Body of pancreas (tissue), 4 donors: ENCODE measurements at places on chromosomes 4 and X.

DNA sequence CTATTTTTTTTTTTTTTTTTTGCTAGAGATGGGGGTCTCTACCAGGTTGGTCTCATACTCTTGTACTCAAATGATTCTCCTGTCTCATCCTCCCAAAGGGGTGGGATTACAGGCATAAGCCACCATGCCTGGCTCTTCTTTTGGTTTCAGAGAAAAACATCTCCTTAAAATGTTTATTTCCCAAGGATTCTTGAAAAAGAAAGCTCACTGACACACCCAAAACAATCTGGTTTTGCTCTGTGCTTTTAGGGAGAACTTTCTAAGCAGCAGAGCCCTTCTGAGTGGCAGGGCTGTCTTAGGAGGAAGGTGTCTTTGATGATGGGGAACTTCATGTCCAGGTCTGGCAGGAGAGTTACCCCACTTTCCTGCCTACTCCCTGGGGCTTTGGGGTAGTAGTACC lies 1.2 kb downstream of the SOD3 start:
- DNase-seq = no peak

DNA sequence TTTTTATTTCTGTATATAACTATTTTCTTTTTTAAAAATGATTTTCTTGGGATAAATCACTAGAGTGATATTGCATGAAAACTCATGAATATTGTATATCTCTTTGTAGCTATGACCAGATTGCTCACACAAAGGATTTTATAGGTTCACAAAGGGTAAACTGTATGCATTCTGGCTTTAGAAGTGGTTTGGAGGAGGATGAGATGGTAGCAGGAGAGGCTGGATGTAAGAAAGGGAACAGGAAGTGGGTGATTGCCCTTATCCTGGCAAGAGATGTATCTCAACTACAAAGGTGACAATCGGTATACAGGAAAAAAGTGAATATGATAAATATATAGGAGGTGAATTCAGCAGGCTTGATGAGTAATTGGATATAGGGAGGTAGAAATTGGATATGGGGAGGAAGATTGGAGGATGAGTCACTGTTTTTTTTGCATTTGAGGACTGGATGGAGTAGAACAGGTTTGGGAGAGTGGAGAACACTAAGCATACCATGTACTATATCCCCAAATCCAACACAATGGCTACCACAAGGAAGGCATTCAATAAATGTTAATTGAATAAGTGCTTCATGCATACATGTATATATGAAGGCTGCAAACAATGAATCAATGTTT lies 9.9 kb downstream of the FGG start:
- no peak for DNase-seq

DNA sequence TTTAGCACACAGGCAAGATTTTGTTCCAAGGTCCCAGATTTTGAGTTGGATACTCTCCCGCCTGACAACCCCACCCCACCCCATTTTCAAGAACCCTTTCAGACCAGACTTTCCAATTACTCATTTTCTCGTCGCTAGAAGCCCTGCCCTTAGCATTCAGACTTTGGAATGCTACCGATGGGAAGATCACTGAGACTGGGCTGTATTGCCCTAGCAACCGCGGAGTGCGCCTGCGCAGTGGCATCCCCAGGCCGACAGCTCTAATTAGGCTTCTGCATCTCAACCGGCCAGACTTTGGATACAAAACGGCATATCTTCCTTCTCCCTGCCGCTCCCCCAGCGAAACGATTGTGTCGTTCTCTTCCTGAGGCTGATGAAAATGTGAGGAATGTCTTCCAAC lies 3.4 kb downstream of the MAGEE2 start:
- DNase-seq = no peak

DNA sequence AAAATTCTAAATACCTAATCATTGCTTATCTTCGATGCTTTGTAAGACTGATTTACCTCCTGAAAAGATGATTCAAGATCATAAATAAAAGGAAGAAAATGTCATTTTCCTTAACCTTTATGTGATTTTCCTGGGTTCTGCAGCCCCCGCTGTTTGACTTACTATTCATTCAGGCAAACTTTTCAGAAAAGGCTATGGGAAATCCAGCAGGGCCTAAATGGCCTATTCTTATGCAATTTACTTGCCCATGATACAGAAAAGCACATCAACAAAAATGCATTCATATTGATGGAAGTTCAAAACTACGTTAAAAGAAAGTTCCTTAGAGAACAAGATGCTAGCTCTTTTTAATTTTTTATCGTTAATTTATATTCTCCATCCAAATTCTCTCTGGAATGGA lies 51.2 kb downstream of the TMEM144 start:
- no peak for DNase-seq

GRCh38 chr4:125004676-125005075 lies 292.1 kb upstream of the ANKRD50 start:
- DNase-seq = no peak

GRCh38 chr4:71994559-71994958 lies 37.2 kb upstream of the NPFFR2 start:
- DNase-seq = no peak

DNA sequence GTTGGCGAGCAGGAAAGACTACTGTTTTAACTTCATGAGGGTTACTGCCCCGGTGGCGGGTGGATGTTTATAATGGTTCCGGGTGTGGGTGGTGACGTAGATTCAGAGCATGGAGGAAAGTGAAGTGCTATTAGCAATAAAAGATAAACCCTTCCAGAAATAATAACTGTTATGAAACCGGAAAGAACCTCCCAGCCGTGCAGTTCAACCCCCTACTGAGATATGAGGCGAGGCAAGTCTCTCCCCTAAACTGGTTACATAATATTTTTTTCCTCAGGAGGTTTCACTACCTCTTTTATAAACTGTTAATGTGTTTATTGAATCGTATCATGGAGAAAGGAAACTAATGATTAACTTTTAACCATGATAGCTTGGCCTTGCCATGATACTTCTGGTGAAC lies 33.9 kb upstream of the STIM2 start:
- peak; percentile 67 for DNase-seq

DNA sequence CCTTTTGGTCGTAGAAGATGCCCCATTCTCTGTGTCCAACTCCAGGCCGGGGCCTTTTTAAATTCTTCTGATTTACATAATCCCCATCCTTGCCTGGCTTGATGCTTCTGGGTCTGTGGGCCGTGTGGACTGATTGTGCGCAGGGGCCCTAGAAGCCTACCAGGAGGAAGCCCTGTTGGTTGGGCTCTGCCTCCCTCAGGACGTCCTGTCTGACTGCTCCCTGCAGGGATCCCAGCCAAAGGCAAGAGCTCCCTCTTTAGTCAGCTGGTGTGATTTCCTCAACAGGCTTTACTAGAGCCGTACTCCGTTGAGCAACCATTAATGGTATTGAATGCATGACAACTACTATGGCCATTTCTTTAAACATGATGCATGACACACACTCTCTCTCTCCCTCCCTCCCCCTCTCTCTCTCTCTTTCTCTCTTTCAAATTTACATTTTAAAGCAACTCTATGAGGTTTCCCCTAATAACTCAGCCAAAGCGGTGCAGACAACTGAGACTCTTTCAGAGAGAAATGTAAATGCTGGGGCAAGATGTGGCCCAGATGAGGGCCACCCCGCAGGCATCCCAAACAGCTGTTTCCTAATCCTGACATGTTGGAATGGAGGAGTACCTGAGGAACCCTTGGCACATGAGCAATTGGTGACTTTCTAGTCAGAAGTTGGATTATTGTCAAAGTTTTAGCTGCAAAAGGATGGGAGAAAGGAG lies 117.3 kb downstream of the DRD5 start:
- peak; percentile 10 for DNase-seq

DNA sequence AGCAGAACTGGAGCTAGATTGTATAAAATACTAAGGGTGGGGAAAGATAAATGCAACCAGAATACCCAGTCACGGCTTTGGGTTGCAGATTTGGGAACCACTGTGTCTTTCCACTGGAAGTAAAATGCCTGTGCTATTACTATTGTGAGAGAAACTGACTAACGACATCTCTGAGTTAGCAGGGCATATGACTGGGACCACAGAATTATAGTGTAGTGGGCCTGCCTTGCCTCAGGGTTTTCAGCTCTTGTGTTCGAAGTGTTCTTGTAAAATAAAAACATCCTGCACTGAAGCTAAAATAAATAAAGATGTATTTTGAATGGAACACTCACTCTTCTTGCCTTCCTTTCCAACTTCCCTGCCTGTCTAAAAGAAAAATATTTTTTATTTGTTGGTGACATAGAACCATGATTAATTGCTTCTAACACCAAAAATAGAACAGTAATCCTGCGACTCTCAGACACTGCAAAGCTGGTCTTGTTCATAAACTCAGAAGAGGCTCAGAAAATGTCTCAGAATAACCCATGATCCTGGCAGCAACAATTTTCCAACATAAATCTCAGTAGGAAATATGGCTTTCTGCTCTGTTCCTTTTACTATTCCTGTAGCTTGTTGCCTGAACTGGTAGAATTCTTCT lies 104.2 kb downstream of the FAM47B start:
- no peak for DNase-seq

- DNase-seq = no peak
Observed at GRCh38 chrX:19515615-19516105, 352 bp upstream of the MAP3K15 start.

- DNase-seq = no peak
Observed at GRCh38 chr4:183144787-183145186, 45.7 kb downstream of the WWC2 start.

DNA sequence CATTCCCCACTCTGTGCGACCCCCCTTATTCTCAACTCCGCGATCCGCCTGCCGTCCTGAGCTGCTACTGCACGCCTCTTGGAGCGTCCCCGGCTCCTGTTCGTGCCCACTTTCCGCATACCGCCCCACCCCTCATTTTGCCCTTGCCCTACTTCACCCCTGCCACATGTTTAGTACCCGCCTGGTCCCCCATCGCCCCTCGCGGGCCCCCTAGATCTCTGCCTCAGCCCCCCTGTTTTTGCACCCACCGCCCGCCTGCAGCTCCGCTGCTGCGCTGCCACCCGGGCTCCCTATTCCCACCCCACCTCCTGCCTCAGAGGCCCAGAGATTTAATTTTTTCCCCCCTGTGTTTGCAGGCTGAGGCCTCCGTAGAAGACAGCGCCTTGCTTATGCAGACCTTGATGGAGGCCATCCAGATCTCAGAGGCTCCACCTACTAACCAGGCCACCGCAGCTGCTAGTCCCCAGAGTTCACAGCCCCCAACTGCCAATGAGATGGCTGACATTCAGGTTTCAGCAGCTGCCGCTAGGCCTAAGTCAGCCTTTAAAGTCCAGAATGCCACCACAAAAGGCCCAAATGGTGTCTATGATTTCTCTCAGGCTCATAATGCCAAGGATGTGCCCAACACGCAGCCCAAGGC lies 1.4 kb downstream of the MAGED1 start:
- DNase-seq = peak; percentile 58

- no peak for DNase-seq
Observed at GRCh38 chr4:30952526-30953219, 232.5 kb downstream of the PCDH7 start.

- DNase-seq = no peak
Observed at GRCh38 chrX:129768586-129769466, 10.9 kb upstream of the SASH3 start.

DNA sequence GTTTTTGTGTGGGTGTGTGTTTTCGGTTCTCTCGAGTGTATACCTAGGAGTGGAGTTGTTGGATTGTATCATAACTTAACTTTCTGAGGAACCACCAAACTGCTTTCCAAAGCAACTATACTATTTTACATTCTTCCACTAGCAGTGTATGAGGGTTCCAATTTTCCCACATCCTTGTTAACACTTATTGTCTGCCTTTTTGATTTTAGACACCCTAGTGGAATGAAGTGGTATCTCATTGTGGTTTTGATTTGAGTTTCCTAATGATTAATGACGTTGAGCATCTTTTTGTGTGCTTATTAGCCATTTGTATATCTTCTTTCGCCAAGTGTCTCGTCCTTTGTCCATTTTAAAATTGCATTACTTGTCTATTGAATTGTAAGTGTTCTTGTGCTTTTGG lies 118.6 kb downstream of the REPS2 start:
- no peak for DNase-seq

DNA sequence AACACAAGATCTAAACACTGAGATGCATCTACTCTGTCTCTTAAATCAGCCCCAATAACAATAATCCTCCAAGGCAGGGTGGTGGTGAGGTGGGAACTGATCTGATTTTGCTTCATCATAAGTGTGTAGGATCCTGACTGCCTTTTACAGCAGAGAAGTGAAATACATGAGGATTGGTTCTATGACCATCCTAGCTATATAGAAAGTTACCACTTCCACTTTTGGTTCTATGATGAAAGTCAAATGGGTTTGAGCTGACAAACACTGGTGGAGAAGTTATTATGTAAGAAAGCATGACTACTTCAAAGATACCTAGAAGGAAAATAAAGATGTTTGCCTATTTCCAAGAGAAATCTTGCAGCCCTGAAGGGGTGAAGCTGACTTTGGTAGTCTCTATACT lies 181.6 kb downstream of the NKX6-1 start:
- DNase-seq = no peak

GRCh38 chr4:159268607-159269006 lies 165.7 kb downstream of the RAPGEF2 start:
- DNase-seq = no peak

DNA sequence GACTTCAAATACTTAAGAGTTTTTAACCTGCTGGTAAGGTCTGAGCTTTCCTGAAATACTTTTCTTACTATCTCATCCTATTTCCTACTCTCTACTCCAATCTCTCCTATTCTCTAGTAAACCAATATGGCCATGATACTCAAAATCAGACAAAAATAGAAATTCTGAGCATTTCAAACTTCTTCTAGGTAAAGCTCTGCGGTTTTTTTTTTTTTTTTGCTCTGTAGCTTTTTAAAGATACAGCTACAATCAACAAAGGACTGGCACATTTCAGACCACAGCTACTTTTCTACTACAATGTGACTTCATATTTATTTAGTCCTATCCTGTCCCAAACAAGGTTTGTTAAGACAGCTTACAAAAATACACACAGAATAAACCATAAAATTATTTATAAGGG lies 31.1 kb downstream of the MAML3 start:
- DNase-seq = no peak

GRCh38 chr4:183082053-183082452 lies 17.0 kb upstream of the WWC2 start:
- DNase-seq = no peak

- DNase-seq = no peak
Observed at GRCh38 chrX:38811515-38812243, 10.4 kb downstream of the MID1IP1 start.

DNA sequence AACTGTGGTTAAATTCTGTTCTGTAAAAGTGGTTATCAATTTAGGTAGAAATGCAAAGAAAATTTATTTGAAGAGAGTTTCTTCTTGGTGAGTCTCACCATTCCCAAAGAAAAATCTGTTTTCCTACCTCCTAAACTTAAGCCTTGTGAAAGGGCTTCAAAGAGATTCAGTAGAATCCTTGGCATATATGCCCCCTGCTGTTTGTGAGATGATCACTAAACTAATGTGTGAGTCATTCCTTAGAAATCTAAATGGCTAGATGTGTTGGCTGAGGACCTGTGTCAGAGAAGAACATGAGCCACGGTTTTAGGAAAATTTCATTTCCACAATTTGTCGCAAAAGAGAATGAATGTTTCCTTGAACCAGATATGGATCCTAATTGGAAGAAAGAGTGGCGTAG lies 260.9 kb downstream of the SLC7A11 start:
- DNase-seq = no peak
